Renal pelvis (tissue), 12 donors: ENCODE measurements at places on chromosomes 13 and 19.

- no peak for DNase-seq
Measured at GRCh38 chr19:6963244-6963852, 57.9 kb downstream of the MBD3L2B start.

DNA sequence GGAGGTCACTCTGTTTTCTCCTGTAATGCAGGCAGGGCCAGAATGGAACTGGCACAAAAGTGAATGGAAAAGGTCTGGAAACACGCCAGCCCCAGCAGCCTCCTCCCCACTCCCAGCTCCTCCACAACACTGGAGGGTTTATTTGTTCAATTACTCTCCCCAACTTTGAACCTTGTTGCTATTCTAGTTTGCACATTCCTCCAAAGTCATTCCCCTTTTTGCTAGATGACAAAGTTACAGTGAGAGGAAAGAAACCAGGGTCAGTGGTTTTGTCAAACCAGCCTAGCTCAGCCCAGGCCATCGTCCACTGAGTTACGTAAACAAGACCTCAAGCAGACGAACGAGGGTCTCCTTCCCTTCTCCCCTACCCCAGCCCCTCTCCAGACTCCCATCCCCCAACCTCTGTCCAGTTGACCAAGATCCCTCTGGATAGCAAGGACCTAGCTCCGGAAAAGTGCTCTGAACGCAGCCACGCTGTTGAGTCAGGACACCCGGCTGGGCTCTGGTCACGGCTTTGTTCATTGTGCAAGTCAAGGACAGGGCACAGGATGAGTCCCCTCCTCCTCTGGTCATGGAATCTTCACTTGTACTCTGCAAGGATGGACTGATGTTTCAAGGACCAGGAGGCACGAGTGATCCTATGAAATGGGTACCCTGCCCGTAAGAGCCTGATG, 180.0 kb downstream of the USP12 start:
- no peak for DNase-seq

- no peak for DNase-seq
Measured at GRCh38 chr13:33096886-33097605, 80.8 kb downstream of the KL start.

- no peak for DNase-seq
Measured at GRCh38 chr13:86174622-86175021, 375.4 kb upstream of the SLITRK6 start.

GRCh38 chr13:31055589-31055988, 106.1 kb downstream of the HSPH1 start:
- no peak for DNase-seq

GRCh38 chr13:34124666-34125306, 306.8 kb downstream of the RFC3 start:
- no peak for DNase-seq

GRCh38 chr19:3375221-3376090, 9.1 kb downstream of the NFIC start:
- DNase-seq: no peak
